Stimulated activated CD8-positive, alpha-beta memory T cell treated with anti-CD3 and anti-CD28 coated beads, Interleukin-4, amount 100 ng/mL, for 4 hours (primary cell): ENCODE measurements at places on chromosomes 3 and 15.

DNA sequence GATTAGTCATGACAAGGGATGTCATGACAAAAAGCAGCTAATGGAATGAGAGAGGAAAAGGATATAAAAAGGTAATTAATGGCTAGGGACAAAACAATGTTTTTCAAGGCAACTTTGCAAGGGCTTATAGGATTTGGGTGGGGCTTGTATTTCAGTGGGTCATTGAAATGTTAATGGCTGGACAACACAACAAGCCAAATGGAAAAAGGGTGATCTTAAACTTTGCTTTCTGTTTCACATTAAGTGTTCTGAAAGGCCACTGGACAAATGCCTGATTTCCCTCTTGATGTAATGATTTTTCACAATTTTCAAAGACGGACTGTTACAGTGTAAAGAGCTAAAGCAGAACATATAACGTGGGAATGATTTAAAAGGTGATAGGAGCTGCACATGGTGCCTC, 345.0 kb downstream of the TUSC7 start:
- no peak for DNase-seq

DNA sequence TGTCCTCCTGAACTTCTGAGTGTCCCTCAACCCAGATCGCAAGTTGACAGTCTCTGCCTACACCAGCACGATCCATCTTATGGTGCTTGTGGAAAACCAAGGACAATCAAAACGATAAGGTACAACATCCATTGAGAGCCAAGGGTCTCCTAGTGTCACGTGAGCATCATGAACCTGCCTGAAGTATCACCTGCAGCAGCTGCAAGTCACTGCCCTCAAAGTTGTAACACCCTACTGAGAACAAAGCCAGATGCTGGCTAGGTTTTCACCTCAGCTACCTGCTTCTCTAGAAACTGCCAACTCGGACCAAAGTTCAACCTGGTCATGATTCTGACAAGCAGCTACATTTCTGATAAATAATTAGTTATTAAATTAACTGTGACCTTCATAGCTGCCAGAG, 17.5 kb downstream of the C2CD4B start:
- DNase-seq = no peak

DNA sequence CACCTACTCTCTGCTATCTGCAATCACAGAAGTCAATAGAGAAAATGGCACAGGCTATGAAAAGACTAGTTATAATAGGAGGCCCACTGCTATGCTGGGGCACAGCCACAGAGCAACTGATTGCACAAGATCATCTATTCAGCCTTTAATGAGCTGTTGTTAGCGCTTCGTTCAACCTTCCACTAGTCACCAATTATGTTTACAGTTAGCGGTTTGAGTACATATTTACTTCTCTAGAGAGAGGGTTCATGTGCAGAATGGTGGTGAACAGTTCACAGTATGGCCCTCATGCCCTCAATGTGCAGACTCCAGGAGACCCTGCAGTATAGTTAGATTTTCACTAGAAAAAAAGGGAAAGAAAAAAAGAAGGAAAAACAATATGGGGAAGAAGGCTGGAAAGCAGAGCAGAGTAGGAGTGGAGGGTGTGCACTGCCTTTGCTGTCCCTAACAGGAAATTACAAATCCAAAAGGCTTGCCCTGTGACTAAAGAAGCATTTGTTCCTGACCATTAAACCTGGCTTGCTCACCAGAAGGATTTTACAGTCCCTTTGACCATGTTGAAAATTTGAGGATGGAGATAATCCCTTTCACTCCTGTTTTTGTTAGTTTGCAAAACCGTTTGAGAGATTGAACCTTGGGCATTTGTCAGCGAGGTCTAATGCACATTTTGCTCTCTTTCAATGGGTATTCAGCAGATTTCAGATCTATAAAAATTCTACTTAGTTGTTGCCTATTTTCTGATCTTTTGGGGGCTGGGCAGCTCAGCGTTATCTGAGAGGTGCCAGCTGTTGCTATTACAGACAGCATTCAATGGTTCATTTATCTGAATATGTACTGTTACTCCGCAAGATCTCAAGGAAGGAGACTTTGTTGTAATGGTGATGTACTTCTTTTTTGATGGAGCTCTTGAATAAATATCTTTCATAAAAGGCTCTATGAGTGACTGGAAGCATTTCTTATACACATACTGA, 296.1 kb downstream of the LSAMP start:
- no peak for DNase-seq

GRCh38 chr15:47717036-47717612, at the start of gene SEMA6D:
Gene SEMA6D (plus strand): TSS chr15:47717505. CDS start chr15:47759799, 42,294 bp downstream.
- no peak for DNase-seq

GRCh38 chr3:189202106-189202505, 30.3 kb downstream of the TPRG1 start:
- no peak for DNase-seq

- DNase-seq = no peak
Measured at GRCh38 chr15:78932258-78932808, 12.5 kb downstream of the CTSH start.

DNA sequence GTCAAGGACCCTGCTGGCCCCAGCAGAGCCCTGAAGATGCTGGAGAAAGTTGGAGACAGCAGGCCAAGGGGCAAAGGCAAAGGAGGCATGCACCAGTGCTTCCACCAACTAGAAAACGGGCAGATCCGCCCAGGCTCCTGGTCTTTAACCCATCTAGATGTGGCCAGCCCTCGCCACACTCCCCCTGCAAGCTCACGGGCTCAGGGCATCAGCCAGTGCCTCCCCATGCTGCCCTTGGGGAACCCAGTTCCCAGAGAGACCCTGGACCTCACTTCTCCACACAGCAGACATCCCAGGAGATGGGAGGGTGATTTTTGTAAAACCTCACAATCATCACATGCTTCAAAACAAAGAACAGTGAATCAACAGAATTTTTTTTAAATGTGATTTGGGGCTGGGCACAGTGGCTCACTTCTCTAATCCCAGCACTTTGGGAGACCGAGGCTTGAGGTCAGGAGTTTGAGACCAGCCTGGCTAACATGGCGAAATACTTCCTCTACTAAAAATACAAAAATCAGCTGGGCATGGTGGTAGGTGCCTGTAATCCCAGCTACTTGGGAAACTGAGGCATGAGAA, 24.5 kb downstream of the CYFIP1 start:
- DNase-seq = no peak

- no peak for DNase-seq
Measured at GRCh38 chr3:160665231-160665630, 11.7 kb upstream of the ARL14 start.

GRCh38 chr3:66317750-66318376, 97.1 kb downstream of the SLC25A26 start:
- no peak for DNase-seq

DNA sequence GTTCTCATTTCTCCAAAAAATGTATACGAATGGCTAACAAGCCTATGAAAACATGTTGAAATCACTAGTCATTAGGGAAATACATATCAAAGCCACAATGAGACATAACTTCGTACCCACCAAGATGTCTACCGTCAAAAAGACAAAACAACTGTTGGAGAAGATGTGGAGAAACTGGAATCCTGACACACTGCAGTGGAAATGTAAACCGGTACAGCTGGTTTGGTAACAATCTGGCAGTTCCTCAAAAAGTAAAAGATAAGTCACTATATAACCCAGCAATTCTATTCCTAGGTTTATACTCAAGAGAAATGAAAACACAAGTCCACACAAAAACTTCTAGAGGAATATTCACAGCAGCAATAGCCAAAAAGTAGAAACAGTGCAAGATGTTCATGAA, 7.0 kb downstream of the SCAPER start:
- no peak for DNase-seq
